ENCODE measurements at places on chromosomes 4 and X.

DNA sequence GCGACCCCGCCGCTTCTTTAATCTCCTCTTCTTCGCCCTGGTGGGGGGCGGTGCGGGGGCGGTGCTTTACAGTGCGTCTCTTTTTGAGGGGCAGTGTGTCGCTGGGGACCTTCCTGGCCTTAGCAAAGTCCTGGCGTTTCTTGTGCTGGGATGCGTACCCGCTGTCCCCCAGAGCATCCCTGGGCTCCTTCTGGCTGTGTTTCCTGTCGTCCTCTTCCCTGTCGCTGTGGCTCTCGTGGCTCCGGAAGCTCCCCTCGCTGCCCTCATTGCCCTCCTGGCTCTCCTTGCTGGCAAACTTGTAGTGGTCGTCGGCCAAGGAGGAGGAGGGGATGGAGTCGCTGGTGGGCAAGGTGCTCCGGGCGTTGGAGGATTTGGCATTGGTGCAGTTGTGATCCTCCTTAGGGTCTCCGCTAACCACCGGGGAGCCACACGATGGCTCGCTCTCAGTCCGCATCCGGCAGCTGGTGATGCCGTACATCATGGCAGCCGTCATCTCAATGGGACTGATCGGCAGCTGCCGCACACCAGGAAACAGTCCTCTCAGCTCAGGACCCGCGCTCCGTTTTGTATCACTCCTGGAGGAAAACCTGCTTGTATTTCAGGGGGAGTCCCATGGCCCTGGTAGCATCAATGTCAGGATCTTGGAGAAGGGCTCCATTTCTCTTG, 30.4 kb upstream of the TMSB15A start:
- DNase-seq: no peak

DNA sequence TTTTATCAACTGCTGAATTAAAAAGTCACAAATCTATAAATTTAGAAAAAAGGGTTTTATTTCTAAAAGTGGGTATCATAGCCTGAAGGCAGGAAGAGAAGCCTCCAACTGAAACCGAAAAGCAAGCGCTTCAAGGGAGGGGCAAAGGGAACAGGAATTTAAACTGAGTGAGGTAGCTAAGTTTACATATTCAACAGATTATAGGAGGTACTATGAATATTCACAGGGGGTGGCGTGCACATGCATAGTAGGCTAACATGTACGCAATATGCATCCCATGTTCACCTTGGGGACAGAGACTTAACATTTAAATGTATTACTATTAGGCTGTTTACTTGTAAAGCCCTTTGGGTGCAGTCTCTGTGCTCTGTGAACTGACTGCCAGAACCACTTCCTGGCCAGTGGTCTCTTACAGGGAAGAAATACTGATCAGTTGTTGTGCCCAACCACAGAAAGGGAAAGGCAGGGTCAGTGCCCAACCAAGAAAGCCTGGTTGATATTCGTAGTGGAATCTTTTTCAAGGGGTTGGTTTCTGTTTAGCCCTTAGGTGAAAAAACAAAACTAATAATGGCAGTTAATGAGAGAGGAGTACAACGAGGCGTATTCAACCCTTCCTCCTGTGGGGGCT, 168.7 kb upstream of the GALNTL6 start:
- DNase-seq: no peak

GRCh38 chr4:7130621-7131211, 61.6 kb upstream of the SORCS2 start:
- no peak for DNase-seq

DNA sequence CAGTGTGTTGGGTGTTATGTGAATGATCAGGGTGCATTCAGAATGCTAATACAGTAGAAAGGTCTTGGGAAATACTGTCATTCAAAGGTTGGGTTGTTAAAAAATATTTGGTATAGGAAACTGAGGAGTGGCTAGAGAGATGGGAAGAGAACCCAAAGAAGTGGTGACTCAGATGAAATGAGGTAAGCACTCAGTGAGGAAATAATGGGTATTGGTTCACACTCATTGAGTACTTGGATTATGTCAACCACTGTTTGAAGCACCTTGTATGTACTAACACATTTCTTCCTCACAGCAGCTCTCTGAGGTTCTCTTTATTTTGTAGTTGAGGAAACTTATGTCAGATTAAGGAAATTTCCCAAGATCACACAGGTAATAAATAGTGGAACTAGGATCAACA, 40.8 kb upstream of the NUDT6 start:
- DNase-seq: no peak

DNA sequence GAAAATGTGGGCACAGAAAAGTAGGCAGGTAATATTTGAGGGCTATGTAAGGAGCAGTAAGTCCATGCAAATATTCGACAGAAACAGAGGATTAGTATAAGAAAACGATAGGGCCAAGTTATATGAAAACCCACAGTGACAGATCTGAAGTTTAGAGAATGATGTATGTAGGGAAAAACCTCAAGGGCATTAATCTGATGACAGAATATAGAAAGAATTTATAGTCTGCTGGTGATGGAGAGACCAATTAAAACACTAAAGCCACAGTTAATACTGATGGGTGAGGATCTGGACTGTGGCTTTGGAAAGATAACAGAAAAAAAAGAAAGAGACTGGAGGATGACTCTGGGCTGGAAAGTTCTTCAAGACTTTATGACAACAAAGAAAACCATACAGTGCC, 169.7 kb downstream of the PALLD start:
- DNase-seq: no peak

DNA sequence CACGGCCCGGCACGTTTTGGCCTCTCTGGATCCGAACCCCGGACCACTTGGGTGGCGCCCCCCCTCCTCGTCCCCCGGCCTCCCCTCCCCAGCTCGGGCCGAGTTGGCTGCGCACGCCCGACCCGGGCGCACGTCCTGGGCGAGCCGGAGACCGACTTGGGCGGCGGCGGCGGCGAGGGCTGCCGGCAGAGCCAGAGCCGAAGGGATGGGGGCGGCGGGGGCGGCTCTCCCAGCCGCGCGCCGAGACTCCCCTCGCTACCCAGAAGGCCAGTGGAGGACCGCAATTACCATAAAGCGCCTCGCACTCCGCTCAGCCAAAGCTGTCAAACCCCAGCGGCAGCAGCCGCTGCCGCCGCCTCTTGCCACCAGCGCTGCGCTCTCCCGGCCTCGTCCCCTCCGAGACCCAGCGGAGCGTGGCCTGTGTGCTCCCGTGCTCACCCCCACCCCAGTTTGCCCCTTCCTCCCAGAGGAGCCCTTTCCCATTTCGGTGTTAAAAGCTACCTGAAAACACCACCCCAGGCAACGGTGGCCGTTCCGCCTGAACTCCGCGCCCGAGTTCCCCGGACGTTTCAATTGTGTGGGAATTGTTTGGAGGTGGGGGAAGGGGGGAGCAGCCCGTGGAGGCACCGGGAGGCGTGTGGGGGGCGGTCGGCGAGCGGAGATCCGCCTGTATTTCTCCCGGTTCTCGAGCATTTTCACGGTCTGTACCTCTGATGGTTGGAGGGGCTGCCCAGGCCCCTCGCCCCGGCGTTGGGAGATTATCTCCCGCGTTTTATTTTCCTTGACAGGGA, 701 bp upstream of the BCOR start:
- DNase-seq: no peak

DNA sequence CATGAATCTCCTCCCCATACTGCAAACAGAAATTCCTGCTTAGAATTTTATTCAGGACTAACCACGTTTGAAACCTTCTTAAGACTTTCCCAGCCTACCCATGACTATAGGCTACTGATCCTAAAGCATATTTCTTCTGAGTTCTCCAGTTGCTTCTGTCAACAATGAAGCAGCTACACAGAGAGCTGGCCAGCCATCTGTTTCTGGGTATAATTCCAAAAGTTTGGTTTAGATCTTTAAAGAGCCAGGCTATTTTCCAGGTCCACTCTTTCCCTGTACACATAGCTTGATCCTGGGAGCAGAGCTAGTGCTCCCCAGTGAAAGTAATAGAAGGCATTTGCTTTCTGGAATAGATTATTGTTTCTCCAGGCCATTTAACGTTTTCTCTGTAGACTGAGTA, 4.0 kb upstream of the ITM2A start:
- no peak for DNase-seq

GRCh38 chr4:89242864-89243732, 64.5 kb downstream of the GPRIN3 start:
- no peak for DNase-seq

GRCh38 chrX:68307769-68308168, 125.5 kb downstream of the OPHN1 start:
- no peak for DNase-seq

DNA sequence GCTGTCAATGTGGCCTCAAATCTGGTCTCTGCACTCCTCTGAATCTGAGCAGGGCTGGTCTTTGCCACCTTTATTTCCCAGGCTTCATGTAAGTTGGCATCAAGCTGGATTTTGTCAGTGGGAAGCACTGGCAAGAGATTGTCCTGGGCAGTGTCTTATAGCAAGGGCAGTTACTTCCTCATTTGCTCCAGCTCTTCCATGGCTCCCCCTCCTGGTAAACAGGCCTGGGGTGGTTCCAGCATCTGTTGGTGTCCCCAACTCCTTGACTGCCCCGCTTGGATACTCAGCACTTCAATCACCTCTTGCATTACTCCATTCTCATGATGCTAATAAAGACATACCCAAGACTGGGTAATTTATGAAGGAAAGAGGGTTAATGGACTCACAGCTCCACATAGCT, 15.0 kb upstream of the REST start:
- DNase-seq: no peak

GRCh38 chr4:168257768-168258167, 60.8 kb downstream of the DDX60 start:
- no peak for DNase-seq

DNA sequence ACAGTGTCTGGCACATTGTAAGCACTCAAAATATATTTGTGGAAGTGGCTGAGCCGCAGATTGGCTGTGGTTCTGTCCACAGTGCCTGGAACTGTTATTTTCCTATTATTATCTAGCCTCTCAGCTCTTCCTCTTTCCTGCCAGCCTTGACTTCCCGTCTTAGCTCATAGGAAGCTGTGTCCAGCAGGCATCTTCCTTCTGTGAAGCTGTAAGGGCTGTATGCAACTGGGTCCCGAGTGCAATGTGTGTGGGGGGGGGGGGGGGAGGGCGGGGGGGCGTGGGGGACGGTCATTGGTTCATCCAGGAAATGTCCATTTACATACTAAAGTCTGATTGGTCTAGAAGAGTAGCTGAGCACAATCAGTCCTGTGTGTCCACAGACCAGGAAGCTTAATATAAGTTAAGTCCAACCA, 210.7 kb downstream of the PDGFRA start:
- no peak for DNase-seq

DNA sequence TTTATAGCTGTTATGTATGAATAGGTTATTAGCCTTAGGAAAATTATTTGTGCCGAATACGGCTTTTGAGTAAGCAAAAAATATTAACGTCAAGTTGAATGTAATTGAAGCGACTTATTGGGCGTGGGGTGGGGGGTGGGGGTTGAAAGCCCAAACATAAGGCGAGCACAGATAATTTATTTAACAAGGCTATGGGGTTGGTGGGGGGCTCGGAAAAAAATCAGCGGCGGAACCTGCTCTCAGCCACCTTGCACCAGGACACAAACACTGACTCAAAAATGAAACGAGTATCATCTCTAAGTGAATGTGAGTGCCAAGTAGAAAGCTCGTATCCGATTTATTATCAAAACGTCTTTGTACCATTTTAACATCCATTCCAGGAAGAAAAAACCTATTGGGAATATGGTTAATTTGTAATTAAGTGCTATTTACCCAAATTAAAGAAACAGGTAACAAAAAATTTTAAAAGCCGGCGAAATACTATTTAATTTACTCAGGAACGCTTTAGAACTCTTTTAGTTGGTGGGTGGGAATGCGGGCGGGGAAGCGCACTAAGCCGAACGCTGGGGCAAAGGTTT, 902 bp upstream of the LARP1B start:
- no peak for DNase-seq

DNA sequence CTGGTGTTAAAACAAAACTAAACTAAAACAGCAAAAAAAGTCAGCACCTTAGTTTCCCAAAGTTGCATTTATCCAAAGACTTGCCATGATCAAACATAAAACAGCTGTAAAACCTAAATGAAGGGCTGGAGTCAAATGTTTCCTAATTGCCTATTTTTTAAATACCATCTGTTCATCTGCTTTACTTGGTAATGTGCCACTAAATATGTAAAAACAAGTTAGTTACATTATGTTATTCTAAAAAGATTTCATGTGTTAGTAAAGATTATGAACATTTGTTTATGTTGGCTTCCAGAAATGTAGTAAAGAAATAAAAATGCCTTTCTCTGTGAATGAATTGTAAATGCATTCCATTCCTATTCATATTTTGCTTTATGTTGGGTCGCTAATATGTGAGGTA, 977.8 kb downstream of the FSTL5 start:
- no peak for DNase-seq

DNA sequence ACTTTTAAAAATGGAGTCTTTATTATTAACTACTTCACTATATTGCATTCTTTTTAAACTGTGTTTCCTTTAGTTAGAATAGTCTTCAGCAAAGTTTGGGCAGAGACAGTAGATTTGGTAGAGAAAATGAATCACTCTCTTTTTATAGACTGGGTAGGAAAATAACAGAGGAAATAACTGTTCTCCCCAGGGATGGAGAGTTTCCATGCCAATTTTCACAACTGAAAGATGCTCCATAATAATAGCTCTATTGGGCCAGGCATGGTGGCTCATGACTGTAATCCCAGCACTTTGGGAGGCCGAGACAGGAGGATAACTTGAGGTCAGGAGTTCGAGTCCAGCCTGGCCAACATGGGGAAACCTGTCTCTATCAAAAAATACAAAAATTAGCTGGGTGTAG, 13.1 kb downstream of the HSD17B13 start:
- DNase-seq: no peak

DNA sequence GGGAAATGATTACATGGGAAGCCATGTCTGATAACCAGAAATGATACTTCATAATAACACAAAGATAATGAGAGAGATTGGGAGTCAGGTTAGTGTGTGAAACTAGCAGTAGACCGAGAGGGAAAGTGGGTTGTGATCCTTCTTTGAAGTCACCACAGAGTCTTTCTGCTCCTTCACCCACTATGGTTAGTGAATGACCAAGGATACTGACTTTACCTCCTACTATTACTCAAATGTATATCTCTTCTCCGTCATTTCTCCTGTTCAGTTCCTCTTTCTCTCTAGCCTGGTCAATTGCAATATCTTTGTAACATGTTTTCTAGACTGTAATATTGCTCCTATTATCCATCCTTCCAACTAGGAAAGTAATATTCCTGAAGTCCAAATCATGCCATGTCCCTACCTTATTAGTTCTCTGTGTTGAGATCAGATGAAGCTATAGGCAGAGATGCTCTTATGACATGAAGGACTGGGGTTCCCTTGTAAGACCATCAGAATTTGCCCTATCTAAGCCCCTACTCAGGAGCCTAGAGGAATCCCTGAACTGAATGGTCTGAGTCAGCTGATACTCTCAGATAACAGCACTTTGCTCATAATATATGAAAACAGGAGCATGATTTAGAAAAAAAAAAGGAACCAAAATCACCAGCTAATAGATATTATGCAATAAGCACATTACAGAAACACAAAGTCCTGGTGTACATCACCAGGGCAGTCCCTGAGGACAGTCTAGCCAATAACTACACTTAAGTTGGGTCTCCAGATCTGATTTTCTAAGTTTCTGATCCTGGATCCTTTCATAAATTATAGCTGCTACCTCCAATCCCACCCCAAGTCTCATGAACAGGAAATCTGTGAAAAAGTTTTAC, 81.2 kb downstream of the SHROOM3 start:
- no peak for DNase-seq

GRCh38 chr4:5374592-5374991, 323.3 kb downstream of the STK32B start:
- DNase-seq: no peak
